ENCODE measurements at places on chromosomes 7 and 10. TPM values are rescaled to one million over a fixed set of nuclear protein-coding genes. Genes with fewer than 3 reads are reported as not detected.

GRCh38 chr7:112174192-112174591, 32.0 kb downstream of the DOCK4 start:
- DNase-seq = no peak

GRCh38 chr7:47285860-47286491, 295.9 kb downstream of the TNS3 start:
- DNase-seq = no peak

GRCh38 chr10:58174831-58175230, 92.9 kb downstream of the IPMK start:
- no peak for DNase-seq

- no peak for DNase-seq
Observed at GRCh38 chr10:131280101-131280500, 31.4 kb downstream of the TCERG1L start.

DNA sequence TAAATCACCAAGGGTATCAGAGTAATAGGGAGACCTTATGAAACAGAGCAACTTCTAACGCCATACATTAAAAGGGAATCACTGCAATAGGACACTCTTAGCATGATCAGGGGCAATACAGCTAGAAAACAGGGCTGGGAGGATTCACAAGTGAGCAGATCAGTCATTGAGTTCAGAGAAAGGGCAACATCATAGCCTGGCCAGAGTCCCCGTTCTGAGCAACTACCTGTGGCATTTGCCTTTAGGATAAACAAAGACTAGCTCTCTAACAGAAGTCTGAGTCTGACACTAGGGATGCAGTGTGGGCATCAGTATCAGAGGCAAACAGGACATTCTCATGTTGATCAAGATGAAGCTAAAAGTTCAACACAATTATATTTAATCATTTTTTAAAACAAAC, 297.9 kb downstream of the DGKB start:
- no peak for DNase-seq

- no peak for DNase-seq
Observed at GRCh38 chr10:113867904-113868303, 13.4 kb downstream of the NHLRC2 start.

GRCh38 chr10:57917019-57917418, 350.7 kb downstream of the IPMK start:
- DNase-seq = no peak

DNA sequence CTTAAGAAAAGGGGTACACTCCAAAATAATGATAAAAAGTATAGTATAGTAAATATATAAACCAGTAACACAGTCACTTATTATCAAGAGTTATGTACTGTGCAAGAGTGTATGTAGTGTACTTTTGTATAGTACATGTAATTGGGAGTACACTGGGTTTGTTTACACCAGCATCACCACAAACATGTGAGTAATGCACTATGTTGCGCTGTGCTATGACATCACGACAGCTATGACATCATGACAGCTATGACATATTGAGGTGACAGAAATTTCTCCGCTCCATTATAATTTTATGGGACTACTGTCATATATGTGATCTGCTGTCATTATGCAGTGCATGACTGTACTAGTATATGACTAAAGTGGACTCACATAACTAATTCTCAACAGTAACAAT, 84.6 kb downstream of the KMT2C start:
- DNase-seq = no peak

ANKRD1 gene
- not detected for polyA plus RNA-seq

SYNPO2L gene
- polyA plus RNA-seq = not detected

PDK4 gene
- 0.48 TPM for polyA plus RNA-seq

- no peak for DNase-seq
Observed at GRCh38 chr7:80017101-80017698, 117.4 kb upstream of the GNAI1 start.

LIMK1 gene
- 8.2 TPM for polyA plus RNA-seq

DNA sequence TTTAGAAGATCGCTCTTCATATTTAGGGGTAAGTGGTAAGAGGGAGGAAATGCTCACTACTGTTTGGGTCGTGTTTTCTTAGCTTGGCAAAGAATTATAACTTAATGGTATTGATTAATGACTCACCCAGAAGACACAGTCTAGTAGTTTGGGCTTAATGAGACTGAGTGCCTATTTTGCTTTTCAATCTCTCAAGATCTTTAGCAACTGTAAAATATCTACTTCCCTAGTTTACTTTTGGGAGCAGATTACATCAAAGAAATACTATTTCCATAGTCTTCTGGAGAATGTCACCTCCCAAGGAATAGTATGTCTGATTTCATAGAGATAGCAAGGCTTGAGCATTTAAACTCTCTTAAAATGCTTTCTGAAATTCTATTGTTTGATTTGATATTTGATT, 100.5 kb upstream of the SLC25A13 start:
- DNase-seq = no peak

LGI1 gene
- polyA plus RNA-seq = not detected

DNA sequence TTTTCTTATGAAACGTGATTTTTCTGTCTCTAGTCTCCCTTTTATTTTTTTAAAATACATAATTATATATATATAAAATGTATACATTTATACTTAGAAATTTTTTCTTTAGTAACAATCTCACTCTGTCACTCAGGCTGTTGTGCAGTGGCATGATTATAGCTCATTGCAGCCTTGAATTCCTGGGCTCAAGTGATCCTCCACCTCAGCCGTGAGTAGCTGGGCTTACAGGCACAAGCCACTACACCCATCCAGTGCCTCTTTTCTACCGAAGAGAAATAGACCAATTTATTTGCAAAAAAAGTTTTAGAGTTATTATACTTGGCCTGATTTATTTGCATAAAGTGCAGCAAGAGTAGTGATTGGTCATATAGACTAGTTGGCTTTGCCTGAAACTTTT, 72.2 kb downstream of the MAPK8 start:
- DNase-seq = no peak

ANXA8 gene
- polyA plus RNA-seq = not detected

GRCh38 chr7:77866370-77866769, 67.8 kb downstream of the PHTF2 start:
- no peak for DNase-seq

- no peak for DNase-seq
Observed at GRCh38 chr10:84493361-84493760, 165.0 kb downstream of the CCSER2 start.

- DNase-seq = no peak
Observed at GRCh38 chr7:145850636-145851035, 266.0 kb upstream of the CNTNAP2 start.

- no peak for DNase-seq
Observed at GRCh38 chr7:11489280-11489679, 342.7 kb downstream of the THSD7A start.

TSPAN13 gene
- 0.96 TPM for polyA plus RNA-seq

DNA sequence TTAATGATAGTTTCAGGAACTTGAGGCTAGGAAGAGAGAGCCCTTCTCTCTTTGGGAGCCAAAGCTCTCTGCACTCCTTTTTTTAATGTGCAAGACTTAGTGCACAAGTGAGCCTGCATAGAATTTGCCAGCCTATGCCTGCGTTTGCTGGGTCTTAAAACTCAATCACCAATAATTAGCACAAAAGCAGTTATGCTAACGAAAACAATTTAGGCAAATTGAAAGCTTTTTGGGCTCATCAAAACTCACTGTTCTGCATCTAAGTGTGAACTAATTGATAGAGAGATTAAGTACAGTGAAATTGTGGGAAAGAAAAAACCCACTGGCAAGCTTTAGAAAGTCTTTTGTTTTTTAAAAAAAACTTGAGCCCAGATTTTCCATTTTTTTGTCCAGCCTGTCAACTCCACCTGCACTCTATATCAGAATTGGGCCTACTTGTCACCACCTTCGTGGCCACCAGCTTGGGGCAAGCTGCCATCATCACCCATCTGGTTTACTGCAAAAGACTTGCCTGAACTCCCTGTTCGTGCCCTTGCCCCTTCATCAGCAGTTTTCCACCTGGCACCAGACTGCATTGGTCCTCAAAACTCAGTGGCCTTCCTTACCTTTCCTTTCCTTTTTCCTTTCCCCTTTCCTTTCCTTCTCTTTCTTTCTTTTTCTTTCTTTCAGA, 37.8 kb downstream of the CRHR2 start:
- no peak for DNase-seq

- DNase-seq = no peak
Observed at GRCh38 chr7:48183370-48183743, 12.1 kb downstream of the ABCA13 start.
